NCI-H1092 (cell line): ENCODE measurements at places on chromosomes 2 and 18.

- DNase-seq, result no peak
These were observed 13.8 kb downstream of the METTL4 start for GRCh38 chr18:2557536-2557935.

DNA sequence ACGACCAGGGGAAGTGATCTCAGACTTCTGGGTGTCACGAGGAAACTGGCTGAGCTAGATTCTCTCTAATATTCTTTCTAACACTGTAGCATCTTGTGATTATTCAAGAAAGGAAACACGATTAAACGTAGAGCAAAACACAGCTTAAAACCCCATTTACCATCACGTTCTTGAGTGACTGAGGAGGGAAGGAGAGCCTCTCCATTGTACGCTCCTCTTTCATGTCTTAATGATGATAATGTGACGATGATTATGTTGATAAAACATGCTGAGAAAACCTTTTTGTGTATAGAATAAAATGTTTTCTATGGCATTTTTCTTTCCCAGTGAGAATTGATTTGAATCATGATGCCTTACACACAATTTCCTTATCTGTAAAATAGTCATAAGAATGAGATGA is 705.6 kb upstream of the ID2 start:
- no peak for DNase-seq

- no peak for DNase-seq
These were observed 114.4 kb upstream of the PDE1A start for GRCh38 chr2:182541268-182541667.

- DNase-seq, result no peak
These were observed 2.6 kb downstream of the ANKRD44 start for GRCh38 chr2:197307933-197308521.

GRCh38 chr2:98713332-98714015 is 17.5 kb downstream of the MGAT4A start:
- no peak for DNase-seq

GRCh38 chr18:70031221-70031620 is 83.5 kb upstream of the CD226 start:
- no peak for DNase-seq

- DNase-seq, result no peak
These were observed 2.6 kb downstream of the SLC66A2 start for GRCh38 chr18:79948719-79949411.

DNA sequence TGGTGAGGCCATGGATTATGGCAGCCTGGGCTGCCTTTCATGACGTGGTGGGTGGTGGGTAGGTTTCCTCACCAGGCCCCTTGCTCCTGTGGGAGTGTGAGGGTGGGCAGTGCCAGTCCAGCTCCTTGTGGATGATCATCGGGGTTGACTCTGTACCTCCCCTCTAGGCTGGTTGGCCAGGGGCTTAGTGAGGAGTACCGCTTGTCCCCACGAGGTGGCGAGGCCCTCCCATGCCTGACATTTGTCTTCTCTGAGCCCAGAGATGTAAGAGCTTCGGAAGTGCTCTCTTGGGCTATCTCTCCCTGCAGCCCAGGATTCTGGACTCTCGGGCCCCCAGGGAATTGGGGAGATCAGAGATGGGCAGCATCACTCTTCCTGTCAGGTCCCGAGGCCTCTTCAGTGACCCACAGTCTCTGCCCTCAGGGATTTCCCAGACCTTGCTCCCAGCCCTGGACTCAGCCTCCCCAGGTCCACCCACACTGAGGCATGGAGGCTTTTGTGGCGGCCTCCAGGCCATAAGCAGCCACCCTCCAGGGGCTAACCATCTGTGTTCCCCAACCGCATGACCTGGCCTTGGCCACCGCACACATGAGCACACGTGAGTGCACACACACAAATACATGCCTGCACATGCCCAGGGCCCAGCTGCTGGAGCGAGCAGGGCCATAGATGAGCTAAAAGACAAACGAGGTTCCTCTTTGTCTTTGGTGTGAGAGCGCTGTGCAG is 6.5 kb downstream of the SPR start:
- DNase-seq, result peak; percentile 17

DNA sequence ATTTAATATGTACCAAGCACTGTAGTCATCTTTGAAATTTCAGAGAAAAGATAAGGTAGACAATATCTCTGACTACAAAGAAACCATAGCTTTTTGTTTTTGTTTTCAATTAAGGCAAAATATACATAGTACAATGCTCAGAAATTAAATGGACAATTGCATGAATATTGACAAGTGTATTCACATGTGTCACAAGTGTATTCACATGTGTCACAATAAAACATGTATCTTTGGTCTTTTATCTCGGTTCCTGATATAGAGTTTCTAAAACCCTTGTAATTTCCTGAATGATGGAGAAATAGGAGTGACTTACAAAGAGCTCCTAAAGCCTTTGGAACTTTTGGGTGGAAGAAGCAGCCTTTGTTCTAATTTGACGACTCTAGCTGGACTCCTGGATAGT is 756.4 kb downstream of the EPHA4 start:
- DNase-seq, result no peak

DNA sequence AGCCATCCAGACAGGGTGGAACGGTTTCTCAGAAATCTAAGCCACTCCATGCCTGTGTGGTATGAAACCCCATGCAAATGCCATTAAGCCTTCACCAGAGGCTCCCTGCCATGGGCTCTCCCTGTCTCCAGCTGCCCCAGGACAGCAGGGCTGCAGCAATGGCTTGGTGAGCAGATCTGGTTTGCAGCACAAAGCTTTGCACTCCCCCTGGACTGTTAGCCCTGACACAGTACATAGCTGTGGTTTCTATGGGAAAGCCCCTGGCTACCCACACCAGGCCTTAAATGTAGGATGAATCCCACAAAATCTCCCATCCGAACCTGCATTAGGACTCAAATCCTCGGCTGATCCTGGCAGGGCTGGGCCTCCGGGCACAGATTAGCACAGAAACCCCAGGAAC is 291.6 kb downstream of the TNS1 start:
- DNase-seq, result no peak

GRCh38 chr2:202337151-202337550 is 39.0 kb upstream of the BMPR2 start:
- DNase-seq, result no peak

GRCh38 chr2:214079032-214079431 is 331.8 kb upstream of the VWC2L start:
- no peak for DNase-seq

- peak; percentile 63 for DNase-seq
These were observed 17.9 kb downstream of the NRXN1 start for GRCh38 chr2:51013933-51014526.

GRCh38 chr18:62751977-62752376 is 36.6 kb downstream of the PHLPP1 start:
- DNase-seq, result no peak

DNA sequence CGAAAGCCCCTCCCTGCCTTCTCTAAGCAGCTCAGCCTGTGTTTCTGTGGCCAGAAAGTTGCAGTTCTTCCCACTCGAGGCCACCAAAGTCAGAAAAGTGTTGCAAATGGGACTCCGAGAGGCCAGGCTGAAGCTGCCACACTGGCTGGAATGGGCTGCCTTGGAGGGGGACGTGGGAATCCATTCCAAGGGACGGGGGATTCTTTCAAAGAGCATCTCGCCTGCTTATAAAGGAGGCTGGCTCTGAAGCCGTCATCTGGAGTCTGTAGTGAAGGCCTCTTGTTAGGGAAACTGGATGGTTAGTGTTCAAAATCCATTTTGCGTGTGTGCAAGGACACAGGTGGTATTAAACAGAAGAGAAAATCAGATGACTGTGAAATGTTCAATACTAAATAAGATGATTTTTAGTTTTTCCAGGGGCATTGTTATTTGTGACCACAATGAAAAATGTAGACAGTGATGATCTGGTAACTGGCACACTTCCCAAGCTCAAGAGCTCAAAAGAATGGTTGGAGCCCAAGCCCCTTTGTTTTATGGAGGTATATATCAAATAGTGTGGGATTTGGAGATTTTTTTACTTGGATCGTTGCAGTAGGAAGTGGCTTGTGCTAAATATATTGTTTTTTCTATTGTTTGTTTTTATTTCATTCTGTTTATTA is 782 bp downstream of the FAM228B start:
- DNase-seq, result peak; percentile 26

DNA sequence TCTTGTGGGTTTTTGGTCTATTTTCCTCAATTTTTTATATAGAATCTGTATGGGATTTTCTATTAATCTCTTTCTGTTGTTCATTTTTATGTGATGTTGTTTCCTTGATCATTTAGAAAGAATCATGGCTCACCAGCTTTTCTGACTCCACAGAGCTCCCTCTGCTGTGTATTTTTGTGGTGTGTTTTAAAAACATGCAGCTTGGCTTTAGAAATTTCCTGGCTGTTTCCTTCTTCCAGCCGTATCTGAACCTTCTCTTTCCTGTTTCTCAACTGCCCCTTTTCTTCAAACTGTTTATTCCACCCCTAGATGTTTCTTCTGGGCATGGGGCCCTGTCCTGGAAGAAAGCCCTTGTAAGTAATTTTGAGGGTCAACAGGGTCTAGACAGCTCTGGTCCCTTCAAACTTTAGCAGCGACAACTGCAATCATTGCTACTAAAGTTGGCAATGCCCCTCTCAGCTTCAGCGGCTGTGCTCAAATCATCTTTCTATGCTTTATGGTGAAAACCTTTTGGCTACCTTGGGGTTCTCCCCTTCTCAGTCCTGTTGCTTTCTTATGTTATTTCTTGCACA is 17.6 kb upstream of the COPS8 start:
- DNase-seq, result no peak

- DNase-seq, result no peak
These were observed 1.7 kb downstream of the IL1RL1 start for GRCh38 chr2:102313025-102313424.

DNA sequence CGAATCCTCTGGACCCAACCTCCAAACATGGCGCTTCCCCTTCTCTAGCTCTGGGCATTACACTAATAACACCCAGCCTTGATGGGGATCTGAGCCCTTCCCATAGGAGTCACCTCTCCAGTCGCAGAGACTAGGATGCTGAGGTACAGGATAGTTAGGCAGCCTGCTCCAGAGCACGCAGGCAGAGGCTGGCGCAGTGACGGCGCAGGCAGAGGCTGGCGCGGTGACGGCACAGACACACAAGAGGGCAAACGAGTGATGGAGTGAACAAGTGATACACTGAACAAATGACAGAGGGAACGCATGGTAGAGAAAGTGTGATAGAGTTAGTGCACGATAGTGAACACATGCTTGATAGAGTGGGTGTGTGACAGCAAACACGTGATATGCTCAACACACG is 518.5 kb downstream of the EIPR1 start:
- DNase-seq, result no peak

GRCh38 chr2:203328760-203329540 is 756 bp downstream of the ABI2 start:
- no peak for DNase-seq

DNA sequence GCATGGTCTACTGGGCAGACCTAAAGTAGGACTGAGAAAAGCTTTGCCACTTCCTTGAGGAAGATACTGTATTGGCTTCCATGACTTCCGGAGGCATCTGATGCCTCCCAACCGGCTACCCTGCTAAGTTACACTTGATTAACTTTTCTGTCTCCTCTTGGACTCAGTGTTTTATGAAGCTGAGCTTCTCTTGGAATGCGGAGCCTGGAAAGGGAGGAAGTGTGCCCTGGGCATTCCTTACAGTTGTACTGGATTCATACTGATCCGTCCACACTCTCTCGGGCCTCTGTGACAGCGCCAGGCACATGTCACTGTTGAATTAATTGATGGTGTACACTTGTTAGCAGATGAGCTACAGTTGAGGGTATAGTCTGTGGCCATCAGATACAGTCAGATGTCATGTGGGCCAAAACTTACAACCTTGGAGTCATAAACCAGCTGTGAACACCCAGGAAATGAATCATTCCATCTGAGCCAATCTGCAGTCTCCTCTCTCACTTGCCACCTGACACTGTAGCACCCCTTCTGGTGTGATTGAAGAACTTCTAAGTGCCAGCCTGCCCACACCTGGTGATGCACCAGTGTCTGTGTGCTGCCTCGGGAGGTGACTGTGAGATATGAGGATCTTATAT is 122.5 kb downstream of the FHOD3 start:
- DNase-seq, result no peak

GRCh38 chr18:24837066-24837465 is 376.6 kb downstream of the HRH4 start:
- DNase-seq, result no peak

- no peak for DNase-seq
These were observed 15.3 kb downstream of the DCTN1 start for GRCh38 chr2:74364533-74365505.

DNA sequence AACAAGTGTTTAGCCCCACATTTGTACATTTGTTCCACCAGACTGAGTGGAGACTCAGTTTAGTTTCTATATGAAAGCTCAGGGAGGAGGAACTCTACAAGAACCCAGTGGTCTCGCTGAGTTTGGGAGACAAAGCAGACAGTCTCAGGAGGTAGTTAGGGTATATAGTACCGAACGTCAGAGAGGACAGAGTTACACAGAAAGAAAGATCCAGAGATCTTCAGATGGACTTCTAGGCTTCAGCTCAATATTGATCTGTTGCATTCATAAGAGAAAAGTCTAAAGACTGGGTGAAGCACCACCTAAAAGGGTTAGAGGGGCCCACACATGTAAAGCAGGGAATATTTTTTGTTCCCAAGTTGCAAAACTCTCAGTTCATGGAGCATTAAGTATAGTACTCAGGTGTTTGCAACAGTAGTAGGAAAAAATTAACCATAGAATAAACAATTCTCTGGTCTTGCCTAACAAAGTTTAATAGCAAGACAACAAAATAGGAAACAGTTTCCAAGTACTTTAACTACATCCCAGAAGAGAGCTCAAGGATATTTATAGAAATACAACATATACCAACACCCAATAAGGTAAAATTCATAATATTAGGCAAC is 4.2 kb downstream of the TFPI start:
- DNase-seq, result no peak

- DNase-seq, result no peak
These were observed 6.5 kb downstream of the IL1B start for GRCh38 chr2:112829961-112830681.

DNA sequence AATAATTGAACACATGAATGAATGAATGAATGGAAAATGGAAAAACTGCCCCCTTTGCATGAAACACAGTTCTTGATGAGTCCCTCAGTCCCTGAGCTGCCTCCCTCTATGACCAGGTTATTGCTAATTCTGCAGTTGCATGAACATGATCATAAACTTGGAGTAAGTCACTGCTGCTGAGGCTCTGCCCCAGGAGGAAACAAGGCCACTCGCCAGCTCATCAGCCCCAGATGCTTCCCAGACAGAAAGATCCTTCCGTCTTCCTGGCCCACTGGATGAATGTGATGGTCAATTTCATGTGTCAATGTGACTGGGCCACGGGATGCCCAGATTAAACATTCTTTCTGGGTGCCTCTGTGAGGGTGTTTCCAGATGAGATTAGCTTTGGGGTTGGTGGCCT is 16.4 kb downstream of the GPR45 start:
- no peak for DNase-seq

DNA sequence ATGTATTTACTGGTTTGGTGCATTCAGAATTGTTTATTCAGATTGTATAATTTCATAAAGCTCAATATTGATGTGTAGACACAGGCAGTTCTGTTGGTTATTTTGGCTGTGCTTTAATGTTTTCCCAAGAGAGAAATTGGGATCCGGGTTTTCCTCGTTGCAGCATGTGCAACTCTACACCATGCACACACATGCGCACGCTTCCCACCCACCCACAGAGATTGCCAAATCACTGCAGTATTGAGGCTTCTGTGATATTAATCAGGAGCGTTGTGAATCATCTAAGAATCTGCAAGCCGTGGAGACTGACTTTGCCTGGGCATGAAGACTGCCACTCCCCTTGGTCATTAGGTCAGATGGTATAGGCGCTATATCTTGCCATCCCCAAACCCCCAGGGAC is 571.5 kb downstream of the SLC4A3 start:
- no peak for DNase-seq
